ENCODE measurements at places on chromosomes 4 and X.

DNA sequence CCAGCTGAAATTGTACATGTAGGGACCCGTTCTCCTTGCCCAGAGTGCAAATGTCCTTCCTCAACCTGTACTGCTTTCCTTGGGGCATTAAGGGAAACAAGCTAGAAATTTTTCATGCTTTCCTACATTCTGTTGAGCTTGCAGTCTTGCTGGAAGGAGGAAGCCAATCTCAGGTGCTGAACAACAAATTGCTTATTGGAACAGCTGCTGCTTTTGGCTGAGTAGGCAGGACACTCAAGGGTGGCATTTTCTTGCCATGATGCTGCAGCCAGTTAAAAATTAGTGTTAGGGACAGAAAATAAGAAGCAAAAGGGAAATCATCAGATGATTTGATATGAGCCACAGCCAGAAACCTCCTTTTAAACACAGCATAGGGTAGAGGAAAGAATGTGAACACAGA is 223.7 kb downstream of the QDPR start:
- no peak for DNase-seq

DNA sequence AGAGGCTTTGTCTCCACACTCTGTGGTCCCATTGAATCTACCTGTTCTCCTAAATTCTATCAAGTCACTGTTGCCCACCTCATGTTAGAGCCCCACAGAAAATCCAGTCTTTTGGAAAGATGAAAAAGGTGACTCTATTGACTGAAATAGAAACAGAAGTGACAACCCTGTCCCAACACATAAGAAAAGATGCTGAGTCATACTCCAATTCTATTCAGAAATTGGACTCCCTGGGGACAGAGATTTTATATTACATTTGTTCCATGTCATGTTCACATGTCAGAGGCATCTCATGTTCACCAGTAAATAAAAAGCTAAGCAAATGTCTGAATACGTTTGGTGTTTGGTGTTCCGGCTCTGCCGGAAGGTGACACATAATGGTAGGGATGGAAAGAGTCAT is 2.9 kb upstream of the GRPR start:
- no peak for DNase-seq

DNA sequence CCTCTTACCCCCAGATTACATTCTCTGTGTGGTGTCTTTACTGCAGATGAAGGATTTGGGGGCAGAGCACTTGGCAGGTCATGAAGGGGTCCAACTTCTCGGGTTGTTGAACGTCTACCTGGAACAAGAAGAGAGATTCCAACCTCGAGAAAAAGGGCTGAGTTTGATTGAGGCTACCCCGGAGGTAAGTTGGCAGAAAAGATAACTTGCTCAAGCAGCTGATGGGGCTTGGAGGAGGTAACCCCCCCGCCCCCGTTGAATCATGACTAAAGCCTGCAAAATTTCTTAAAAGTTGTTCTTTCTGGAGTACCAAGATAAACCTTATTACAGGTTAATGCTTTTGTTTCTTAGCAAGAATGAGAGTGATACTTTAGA is 1.5 kb downstream of the CCNG2 start:
- no peak for DNase-seq

GRCh38 chr4:85676050-85676425 is 201.1 kb downstream of the ARHGAP24 start:
- DNase-seq = no peak

Measured in SHP77 treated with DMSO at 0.1 percent for 48 hours (cell line).